Activated CD4-positive, alpha-beta T cell treated with anti-CD3 and anti-CD28 coated beads, Interleukin-2, amount 10 ng/mL, durations not matched to agents 7 days and 5 days (primary cell): ENCODE measurements at places on chromosomes 1 and 21.

DNA sequence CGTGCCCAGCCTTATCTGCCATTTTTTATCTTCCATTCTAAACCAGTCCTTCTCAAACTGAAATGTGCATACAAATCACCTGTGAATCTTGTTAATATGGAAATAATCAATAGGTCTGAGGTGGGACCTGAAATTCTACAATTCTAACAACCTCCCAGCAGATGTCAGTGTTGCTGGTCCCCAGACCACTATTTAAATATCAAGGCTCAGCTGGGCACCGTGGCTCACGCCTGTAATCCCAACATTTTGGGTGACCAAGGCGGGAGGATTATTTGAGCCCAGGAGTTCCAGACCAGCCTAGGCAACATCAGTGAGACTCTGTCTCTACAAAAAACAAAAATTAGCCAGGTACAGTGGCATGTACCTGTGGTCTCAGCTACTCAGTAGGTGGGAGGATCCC is 4.1 kb downstream of the UQCRHL start:
- peak; percentile 17 for DNase-seq

DNA sequence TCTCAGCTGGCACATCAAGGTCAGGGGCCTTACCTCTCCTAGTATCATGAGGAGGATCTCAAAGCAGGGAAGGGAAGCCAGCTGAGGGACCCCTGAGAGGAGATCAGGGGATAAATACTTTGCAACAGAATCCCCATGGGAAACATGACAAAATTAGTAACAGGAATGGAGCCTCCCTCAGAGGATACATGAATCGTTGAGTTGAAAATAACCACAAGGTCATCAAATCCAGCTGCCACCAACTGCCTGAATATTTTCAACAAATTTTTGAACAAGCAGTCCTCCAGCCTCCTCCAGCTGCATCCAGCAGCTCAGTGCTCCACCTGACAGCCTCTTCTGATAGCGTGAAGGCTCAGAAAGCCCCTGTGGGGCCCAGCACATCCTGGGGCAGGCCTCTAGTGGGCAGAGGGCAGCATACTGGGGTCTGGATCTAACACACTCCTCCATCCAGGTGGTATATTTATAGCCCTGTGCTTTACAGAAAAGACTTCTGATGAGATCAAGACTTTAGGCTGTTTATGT is 404.3 kb downstream of the NTNG1 start:
- DNase-seq: no peak

GRCh38 chr1:240385985-240386978 is 225.7 kb downstream of the GREM2 start:
- no peak for DNase-seq

- no peak for DNase-seq
Observed at GRCh38 chr1:86194491-86195034, 38.0 kb upstream of the COL24A1 start.

- peak; percentile 59 for DNase-seq
Observed at GRCh38 chr1:2229037-2229864, 1.1 kb downstream of the SKI start.

DNA sequence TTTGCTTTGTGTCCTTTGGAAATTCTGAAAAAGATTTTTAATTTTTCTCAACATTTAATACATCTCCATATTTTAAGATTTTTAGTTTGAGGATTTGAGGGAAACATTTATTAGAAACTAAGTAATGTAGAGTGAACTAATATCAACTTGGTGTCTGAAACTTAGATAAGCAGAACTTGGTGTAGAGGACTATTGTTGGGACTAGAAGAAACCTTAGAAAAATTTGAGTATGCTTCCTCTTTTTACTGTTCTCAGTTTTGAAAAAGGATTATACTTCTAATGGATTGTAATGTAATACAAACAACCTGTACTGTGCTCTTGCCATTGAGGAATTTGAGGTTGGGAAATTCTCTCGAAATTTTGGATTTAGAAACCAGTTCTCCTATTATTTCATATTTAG is 2.4 kb downstream of the FNBP1L start:
- no peak for DNase-seq

DNA sequence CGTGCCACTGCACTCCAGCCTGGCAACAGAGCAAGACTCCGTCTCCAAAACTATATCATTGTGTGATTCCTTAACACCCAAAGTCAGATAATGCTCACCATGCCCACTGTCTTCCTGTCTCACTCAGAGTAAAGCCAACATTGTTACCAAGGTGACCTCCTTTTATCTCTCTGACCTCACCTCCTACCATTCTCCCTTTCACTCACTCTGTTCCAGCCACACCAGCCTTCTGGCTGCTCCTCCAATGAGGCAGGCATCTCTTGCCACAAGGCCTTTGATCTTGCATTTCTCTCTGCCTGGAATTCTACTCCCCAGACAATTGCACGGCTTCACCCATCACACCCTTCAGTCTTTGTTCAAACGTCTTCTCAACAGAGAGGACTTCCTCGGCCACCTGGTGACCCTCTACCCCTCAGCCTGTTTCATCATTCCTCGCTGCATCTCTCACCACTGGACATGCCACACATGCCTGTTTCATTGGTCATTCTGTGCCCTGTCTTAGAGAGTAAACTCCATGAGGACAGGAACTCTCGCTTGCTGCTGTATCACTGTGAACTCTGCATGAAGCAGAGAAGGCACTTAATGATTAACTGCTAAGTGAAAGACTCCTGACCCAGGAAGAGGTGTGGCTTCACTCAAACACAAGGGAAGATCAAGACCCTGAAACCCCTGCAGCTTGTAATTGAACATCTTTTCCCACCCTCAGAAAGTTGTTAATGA is 67.1 kb upstream of the CAPZB start:
- DNase-seq: no peak

DNA sequence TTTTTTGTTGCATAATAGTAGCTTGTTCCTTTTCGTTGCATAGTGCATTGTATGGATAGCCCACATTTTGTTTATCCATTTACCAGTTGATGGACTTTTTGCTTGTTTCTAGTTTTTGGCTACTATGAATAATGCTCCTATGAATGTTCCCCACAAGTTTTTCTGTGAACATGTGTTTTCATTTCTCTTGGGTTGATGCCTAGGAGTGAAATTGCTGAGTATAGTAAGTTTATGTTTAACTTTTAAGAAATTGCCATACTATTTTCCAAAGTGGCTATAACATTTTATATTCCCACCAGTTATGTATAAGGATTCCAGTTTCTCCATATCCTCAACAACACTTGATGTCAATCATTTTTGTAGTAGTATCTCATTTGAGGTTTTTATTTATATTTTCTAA is 84.8 kb upstream of the CACYBP start:
- DNase-seq: no peak

DNA sequence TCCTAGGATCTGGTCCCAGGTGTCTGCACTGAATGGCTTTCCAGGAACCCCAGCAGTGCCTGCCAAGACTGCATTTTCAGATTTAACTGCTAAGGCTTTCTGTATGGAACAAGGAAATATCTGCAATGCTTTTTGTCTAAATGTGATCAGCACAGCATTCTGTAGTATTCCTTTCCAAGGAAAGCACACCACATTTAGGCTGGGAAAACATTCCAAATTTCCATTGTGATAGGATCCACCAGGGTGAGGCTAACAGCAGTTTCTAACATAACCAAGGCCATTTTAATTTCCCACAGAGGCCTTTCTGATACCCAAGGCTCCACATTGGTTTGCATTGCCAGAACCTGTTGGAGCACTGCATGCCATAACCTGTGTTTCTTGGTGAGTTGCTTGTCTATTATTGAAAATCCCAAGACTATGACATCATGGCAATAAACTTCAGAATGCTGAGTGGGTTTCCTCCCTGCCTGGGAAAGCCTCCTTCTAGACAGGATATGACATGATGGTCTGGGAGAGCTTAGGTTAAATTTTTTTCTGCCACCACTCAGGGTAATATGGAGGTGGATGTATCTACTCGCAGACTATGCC is 23.3 kb upstream of the PTGFRN start:
- no peak for DNase-seq
